Activated naive CD8-positive, alpha-beta T cell treated with anti-CD3 and anti-CD28 coated beads, Interleukin-2, amount 50 U/mL, for 16 hours (primary cell): ENCODE measurements at places on chromosomes 3 and 15.

GRCh38 chr3:175355801-175356335 is 496.7 kb downstream of the NAALADL2 start:
- no peak for DNase-seq

GRCh38 chr15:38307251-38307650 is 54.6 kb downstream of the SPRED1 start:
- DNase-seq, result no peak

- DNase-seq, result no peak
These were observed 66.1 kb downstream of the SLC30A4 start for GRCh38 chr15:45456212-45457106.

- DNase-seq, result no peak
These were observed 15.1 kb downstream of the TM4SF1 start for GRCh38 chr3:149362366-149362765.

DNA sequence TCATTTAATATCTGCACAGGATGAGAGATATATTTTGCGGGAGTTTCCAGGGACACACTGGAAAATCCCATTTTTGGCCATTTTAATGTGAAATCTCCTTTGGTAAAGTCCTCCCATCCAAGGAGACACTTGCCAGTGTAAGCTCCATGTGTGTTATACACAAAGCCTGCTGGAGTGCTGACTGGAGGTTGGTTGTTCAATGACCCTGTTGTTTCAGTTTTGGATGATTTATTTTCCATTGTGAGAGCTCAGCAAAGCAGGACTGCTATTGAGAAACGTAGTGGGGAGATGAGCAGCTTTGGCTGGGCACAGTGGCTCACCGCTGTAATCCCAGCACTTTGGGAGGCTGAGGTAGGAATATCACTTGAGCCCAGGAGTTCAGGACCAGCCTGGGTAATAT is 127.7 kb downstream of the NUP210 start:
- DNase-seq, result no peak

GRCh38 chr15:84654689-84655453 is 788 bp upstream of the WDR73 start:
- DNase-seq, result peak; percentile 59

DNA sequence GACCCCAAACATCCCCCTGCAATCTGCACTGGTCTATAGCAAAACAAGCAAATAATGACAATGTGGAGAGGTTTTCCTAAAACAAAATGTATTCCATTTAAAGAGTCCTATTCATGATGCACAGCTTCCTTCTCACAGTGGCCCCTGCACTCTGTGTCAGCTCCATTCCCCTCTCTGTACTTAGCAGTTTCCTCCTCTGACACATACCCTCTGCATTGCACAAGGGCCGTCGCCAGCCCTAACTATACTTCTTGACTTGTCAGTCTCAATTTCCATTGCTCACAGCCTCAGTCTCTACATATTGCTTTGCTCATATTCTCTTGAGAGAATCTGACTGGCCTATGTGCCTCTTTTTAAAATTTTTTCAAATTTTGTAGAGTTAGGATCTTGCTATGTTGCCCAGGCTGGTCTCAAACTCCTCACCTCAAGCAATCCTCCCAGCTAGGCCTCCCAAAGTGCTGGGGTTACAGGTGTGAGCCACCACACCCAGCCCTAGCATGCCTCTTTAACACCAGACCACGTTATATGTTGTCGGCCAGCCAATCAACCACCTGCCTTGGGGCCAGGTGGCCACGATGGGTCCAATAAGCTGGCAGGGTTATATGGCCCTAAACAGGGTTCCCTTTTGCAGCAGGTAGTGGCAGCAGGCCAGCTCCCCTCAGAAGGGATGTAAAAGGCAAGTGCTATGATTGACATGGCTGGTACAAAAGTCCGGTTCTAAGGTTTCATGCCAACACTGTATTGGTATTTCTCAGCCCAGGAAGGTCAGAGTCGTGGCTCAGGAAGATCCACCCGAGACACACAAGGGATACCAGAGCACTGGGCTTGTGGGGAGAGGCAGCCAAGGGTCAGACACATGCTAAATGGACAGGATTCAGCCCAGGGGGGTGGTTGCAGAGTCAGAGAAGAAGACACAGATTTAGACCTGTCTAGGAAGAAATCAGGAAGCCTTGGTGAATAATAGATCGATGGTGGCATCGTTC is 59.0 kb upstream of the SMAD3 start:
- no peak for DNase-seq

GRCh38 chr3:185784317-185784716 is 40.5 kb downstream of the IGF2BP2 start:
- no peak for DNase-seq

DNA sequence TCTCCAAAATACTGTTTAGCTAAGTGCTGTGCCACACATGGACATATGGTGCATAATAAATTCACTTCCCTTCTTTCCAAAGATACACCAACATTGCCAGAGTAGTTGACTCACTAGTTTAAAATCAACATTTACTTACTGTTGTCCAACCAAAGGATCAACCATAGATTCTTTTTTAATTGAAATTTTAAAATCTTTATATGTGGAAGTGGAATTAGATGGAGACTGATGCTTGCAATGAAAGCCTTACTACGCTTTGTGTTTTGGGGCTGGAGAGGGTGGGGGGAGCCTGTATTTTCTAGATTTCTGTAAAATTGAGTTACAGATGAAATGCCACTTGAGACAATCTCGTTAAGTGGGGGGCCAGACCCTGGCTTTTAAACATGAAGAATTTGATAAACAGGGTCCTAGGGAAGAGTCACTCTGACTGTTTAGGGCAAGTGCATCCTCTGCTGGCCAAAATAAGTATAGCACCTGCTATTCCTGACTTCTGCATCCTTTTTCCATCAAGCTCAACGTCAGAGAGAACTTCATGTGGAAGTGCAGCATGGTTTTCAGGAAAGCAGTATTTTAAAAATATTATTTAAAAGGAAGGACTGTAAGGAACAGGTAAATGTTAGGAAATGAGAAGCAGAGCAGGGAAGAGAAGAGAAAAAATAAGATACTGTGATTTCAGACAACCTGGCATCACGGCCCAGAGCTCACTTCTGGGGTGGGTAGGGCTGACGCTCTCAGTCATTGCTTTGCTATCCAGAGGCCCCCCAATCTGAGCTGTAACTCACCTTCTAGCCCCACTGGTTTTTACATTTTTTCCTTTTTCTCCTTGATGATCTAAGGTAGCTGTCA is 76.7 kb downstream of the BOC start:
- DNase-seq, result peak; percentile 20

GRCh38 chr3:81492040-81492439 is 269.4 kb downstream of the GBE1 start:
- DNase-seq, result no peak

- DNase-seq, result no peak
These were observed 224.5 kb downstream of the TIGIT start for GRCh38 chr3:114518206-114518808.

DNA sequence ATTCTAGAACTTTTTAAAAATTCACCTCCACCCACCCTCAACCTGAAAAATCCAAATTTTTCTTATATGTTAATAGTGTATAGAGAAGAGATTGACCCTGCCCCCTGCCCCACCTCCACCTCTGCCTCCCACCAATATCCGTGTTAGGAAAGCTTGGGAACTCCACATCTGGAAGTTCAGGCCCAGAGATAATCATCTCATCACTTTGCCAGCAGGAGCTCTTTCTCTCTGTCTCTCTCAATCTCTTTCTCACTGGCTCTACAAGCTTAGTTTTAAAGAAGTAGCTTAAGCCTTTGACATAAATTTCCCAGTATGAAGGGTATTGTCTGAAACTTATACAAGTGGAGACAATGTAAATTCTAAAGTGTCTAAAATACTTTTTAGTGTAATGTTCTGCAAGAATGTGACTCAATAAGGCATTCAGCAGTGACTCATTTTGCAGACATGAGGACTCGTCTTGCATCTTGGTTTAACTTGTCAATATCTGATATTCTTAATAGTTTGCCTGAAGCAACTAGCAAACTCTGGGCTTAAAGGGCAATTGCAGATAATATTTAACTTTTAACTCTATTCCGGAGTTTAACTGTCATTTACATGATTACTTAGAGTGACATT is 299.8 kb upstream of the EPHA3 start:
- no peak for DNase-seq

GRCh38 chr3:66394019-66394752 is 106.6 kb downstream of the LRIG1 start:
- no peak for DNase-seq

- no peak for DNase-seq
These were observed 63.6 kb upstream of the NR2E3 start for GRCh38 chr15:71746719-71747118.

GRCh38 chr15:39321977-39322376 is 258.9 kb upstream of the THBS1 start:
- DNase-seq, result no peak

GRCh38 chr3:177852001-177852807 is 654.9 kb upstream of the TBL1XR1 start:
- no peak for DNase-seq

DNA sequence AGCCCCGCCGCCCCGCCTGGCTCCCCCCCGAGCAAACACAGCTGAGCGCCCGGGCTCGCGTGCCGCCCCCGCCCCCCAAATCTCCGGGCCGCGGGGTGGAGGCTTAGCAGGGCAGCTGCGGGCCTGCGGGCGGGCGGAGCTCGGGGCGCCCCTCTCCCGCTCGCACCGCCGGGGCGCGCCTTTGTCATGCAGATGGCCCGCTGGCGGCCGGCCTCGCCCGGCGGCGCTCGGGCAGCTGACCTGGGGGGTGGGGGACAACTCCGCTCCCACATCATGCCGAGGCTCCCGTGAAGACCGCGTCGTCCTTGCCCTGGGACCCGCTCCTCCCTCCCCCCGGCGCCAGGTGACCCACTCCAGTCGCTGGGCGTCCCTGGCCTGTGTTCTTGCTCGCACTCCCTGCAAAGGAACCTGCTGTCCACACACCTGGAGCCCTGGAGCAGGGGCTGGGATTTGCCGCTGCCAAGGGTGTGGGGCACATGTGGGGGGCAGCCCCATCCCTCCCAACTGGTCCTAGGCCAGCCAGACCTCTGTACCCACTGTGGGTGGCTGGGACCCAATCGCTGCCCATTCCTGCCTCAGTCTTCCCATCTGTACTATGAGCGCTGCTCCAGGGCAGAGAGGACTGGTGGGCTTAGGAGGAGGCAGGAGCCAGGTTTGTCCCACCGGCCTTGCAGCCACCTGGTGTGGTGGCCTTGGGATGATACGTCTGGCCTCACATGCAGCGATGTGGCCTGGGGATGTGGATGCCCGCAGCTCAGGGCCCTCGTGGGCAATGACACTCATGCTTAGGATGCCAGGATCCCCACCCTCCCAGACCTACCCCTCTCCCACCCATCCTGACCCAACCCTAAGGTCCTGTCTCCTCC is 33.5 kb downstream of the DNAJB8 start:
- no peak for DNase-seq

GRCh38 chr3:31262201-31262600 is 270.5 kb upstream of the STT3B start:
- no peak for DNase-seq

DNA sequence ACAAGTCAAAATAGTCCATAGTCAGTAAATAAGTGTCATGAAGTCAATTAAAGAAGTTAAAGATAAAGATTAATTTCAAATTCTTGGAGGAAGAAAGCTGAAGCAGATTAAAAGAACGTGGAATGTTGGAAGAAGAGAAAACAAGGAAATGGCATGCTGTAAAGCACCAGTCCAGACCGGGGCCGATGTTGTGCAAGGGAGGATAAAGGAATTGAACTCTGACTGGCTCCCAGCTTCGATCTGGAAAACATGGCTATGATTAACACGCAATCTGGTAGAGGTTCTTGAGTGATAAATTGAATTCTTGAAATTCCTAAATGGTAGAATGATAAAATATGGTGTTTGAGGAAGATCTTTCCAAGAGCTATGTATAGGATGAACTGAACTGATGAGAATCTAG is 194.4 kb downstream of the MEIS2 start:
- no peak for DNase-seq

- DNase-seq, result no peak
These were observed 41.0 kb upstream of the ABHD10 start for GRCh38 chr3:111937871-111938270.

DNA sequence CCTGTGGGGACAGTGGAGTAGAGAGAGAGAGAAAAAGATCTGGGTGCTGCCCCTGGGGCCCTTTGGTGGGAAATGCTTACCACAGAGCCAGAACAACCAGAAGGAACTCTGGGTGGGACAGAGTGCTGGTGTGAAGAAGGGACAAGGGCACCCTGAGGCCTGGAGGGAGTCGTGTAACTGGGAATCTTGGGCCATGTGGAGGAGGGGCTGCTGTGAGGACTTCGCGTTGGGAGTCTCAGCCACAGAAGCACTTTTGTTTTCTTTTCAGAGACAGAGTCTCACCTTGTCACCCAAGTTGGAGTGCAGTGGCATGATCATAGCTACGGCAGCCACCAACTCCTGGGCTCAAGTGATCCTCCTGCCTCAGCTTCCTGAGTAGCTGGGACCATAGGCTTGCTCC is 24.3 kb downstream of the XYLB start:
- DNase-seq, result no peak

DNA sequence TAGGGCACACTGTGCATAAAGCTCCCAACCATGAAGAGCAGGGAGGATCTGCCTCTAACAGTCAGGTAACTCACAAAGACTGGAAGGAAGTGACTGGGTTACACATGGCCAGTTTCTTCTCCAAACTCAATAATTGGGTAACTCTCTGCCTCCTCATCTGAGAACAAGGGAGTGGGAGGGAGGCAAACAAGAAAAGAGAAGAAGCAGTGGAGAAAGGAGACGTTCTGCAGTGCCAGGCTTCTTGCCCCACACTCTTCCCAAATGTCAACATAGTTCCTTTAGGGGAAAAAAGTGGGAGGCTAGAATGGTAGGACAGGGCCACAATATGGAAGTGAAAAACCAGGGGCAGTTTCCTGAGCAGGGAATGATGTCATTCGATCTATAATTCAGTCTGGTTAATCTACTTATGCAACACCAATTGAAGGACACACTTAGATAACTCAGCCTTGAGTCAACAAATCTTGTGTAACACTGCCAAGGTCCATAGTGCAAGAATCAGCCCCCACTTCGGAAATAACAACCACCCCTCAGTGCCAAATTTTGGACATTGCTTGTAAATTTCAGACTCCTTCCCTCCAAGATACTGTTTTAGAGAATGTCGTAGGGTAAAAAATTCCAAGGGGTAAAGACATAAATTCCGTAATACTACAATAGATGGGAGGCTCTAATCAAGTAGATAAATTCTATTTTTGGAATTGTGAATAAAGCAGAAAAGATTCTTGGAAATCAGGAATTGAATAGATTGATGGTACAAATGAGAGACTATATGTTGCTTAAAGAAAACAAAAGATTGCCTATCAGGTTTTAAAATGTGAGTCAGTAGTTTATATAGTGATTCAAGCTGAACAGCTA is 143.0 kb downstream of the LPP start:
- DNase-seq, result no peak

DNA sequence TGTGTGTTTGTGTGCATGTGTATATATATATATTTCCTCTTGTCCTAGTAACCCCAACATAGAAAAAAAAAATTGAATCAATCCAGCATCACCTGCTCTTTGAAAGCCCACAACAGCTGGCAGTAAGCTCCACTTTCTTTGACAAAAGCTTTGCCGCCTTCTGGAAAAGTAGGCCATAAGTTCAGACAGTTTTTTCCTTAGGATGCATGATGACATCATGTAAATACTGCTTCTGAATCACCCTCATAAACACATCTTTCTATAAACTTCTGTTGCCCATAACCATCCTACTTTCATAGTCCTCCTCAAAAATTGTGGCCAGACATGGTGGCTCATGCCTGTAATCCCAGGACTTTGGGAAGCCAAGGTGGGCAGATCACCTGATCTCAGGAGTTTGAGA is 67.4 kb downstream of the CSNK1G1 start:
- DNase-seq, result no peak

- DNase-seq, result no peak
These were observed 67.6 kb upstream of the NTRK3 start for GRCh38 chr15:88323976-88324740.
